ENCODE measurements at places on chromosomes 5 and 9.

DNA sequence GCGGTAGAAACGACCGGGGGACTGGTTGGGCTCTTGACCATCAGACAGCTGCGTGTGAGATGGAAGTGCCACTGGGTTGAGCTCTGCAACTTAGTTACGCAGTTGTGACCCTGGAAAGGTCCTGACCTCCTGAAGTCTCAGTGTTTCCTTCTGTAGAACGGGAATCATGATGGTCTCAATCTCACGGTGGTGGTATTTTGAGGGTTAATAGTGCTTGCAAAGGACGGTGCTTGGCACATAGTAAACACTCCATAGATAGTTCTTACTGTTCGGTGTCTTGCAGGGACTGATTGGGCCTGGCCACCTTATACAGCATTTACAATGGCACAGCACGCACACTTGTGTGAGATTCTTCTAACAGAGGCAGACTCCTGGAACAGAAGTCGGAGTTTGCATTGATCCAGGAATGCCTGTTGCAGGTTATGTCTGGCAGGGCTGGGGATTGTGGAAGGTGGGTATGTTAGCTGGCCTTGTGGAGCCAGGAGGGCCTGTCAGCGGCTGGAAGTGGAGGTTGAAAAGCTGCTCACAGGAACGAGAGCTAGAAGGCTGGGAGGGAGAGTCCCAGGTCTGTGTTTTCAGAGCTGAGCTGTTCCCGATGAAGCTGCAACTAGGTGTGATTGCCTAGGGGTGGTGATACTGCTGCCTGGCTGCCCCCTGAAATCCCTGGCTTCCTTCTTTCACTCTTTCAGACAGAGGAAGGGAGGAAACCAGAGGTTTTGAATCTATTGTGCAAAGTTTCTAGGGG, 962 bp upstream of the TXN start:
- DNase-seq, result peak; percentile 46

GRCh38 chr9:116276196-116276493, 122.6 kb downstream of the PAPPA start:
- DNase-seq, result no peak

DNA sequence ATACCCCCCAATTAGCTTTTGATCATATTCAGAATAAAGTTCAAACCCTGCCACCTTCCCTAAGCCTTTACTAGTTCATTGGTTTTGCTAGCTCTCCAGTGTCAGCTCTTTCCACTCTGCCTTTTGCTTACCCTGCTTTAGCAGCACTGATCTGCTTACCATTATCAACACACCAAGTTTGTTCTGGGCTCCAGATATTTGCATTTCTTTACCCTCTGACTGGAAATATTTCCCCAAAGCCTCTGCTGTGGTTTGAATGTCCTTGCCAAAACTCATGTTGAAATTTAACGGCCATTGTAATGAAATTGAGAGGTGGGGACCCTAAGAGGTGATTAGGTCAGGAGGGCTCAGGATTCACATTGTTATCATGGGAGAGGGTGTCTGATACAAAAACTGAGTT, 99.5 kb downstream of the GCNT1 start:
- no peak for DNase-seq

GRCh38 chr5:73304381-73304780, 131.4 kb downstream of the TMEM174 start:
- DNase-seq, result no peak

DNA sequence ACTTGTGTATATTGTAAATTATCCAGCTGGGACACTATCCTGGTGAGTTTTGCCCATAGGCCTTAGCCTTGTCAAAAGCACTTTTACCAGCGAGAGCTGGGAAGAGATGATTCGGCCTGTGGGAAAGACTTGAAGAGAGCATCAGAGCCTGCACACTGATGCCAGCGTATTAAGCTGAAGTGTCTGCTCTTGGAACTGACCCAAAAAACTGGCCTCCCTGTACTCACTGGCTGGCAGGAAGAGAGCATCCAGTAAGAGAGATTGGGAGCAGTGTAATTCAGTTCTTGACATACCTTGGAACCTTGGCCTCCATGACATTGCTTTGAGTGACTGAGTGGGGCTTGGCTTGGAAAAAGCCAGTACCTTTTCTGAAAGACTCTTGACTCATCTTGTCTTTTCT, 73.7 kb downstream of the ZNF462 start:
- no peak for DNase-seq

DNA sequence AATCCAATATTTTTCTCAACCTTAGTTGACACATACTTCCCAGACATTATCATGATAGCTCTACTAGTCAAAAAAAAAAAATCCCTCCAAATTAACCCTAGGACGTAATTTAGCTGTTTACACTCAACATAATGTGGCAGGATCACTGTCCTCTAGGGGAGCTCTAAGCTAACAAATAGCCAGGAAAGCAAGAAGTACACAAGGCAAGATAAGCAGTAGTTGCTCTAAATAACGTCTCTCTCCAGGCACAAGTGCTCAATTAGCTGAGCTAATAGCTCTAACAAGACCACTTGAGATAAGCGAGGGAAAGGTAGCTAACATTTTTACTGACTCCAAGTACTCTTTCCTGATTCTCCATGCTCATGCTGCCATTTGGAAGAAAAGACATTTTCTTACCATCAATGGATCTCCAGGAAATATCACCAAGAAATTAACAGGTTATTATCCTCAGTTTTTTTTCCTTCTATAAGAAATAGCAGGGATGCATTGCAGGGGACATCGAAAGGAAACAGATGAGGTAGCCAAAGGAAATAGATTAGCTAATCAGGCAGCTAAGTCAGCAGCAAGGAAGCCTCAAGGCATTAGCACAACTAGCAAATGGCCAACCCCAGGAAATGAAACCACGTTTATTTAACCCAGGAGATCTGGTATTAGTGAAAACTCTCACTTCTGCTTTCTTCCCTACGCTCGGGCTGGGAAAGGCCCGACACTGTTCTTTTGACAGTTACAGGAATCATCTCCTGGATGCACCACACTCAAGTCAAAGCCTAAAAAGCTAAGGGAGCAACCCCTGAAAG, 614.1 kb downstream of the PTPRD start:
- no peak for DNase-seq

GRCh38 chr5:11504886-11505193, 399.4 kb downstream of the CTNND2 start:
- DNase-seq, result no peak

GRCh38 chr9:16974436-16974835, 104.0 kb upstream of the BNC2 start:
- DNase-seq, result no peak

DNA sequence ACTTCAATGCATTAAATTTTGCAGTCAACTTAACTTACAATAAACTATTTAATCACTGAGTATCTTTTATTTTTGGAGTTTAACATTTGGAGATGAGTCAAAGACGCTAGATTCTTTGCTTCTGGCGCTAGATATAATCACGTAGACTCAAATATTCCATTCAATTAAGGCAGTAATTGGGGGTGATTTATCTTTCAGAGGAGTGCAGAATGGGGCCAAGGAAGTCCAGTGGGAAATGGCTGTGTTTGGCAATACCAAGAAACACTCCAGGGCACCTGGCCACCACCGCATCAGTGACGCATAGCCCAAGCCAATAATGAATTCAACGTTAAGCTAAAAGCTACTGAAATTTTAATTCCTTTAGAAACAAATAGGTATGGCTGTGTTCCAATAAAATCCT, 81.2 kb downstream of the PHAX start:
- DNase-seq, result no peak

DNA sequence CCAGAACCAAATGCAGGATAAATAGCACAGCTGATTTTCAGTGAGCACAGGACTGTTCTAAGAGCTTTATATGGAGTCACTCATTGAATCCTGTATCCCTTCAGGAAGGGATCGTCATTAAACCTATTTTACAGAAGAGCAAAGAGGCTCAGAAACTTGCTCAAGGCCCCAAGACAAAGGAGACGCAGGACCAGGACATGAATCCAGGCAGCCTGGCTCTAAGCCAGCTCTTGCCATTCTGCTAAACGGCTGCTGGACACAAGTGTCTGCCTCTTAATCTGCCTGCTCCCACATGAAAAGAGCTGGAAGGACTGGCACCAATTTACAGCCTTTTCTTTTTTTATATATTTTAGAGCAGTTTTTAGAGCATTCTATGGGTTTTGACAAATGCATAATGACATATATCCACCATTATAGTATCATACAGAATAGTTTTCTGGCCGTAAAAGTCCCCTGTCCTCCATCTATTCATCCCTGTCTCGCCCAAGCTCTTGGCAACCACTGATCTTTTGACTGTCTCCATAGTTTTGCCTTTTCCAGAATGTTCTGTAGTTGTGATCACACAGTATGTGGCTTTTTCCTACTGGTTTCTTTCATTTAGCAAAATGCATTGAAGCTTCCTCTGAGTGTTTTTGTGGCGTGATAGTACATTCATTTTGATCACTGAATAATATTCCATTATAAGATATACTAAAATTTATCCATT, 37.5 kb downstream of the RETREG1 start:
- no peak for DNase-seq

GRCh38 chr9:94560237-94560636, 5.4 kb downstream of the PCAT7 start:
- DNase-seq, result no peak

GRCh38 chr9:77218612-77219011, 41.3 kb downstream of the VPS13A start:
- no peak for DNase-seq
